NCI-H2081 (cell line): ENCODE measurements at places on chromosomes 4 and X.
A peak's percentile ranks its signal among the peaks of the same experiment; 100 is the strongest.

DNA sequence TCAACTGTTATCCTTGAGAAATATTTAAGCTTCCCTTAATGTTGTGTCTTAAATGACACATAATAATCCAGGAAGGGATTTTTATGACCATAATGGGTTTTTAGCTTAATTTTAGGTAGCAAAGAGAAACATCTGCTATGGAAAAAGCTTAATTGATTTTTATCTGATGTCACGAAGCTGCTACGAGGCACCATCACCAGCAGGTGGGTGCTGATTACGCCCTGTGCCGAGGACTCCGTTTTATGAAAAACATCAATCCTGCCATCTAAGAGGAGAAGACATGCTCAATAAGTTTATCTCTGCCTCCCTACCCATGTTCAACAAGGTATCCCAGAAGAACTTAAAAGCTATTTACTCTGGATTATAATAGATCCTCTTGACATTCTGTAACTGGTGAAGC lies 280.6 kb upstream of the ZFP42 start:
- DNase-seq = no peak

DNA sequence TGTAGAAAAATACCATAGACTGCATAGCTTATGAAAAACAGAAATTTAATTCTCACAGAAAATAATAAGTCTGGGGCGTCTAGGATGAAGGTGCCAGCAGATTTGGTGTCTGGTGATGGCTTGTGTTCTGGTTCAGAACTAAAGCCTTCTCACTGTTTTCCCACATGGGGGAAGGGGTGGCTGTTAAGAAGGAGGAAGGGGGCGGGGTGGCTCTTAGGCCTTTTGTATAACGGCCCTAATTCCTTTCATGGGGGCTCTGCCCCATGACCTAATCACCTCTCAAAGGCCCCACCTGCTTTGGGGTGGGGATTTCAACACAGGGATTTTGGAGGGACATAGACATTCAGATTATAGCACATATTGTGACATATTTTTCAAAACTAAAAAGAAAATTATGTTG lies 173.2 kb upstream of the TECRL start:
- DNase-seq = no peak

DNA sequence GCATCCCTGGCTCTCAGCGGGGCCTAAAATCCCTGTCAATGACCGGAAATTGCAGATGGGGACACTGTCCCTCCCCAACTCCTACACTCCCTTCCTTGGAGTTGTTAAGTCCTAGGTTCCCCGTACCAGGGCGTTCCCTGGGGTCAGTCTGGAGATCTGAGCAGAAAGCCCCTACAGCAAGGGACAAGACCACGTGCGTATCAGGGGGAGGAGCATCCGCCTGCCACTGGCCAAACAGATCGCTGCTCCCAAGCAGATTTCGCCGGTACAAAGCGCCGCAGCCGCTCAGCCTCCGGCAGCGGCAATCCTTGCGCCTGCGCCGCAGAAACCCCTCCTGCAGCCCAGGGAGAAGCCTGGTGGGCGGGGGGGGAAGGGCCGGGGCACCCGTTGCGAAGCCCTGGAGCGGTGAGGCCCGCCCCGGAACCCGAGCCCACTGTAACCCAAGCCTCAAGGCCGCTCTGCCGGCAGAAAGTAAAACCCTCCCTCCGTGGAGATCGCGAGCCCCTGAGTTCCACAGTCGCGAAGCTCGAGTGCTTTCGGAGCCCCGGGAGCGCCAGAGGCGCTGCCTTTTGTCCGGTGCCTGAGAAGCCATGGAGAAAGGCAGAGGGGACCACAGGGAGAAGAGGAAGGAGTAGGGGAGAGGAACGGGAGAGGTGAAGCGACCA lies 2.7 kb downstream of the CRMP1 start:
- peak; percentile 97 for DNase-seq

GRCh38 chrX:19595043-19595677 lies 79.9 kb upstream of the MAP3K15 start:
- no peak for DNase-seq

DNA sequence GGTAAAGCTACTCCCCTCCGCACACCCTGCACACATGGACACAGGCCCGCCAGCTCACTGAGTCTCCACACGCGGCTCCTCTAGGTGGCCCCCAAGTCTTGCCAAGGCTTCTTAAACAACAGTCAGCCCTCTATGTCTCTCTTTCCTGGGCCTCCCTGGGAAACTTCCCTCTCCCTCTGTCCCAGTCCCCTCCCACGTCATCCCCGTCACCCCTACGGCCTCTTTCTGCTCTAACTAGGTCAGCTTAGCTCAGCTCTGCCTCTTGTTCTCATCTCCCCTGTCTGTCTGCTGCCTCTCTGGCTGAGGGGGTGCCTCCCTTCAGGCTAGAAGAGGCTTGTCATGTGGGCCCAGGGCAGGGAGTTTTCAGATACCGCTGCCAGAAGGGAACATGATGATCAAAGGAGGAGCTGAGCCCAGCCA lies 38.8 kb downstream of the SEPTIN6 start:
- no peak for DNase-seq

- DNase-seq = no peak
Measured at GRCh38 chrX:114964374-114964773, 53.0 kb downstream of the IL13RA2 start.

- no peak for DNase-seq
Measured at GRCh38 chr4:126701756-126702155, 931.0 kb upstream of the INTU start.

- no peak for DNase-seq
Measured at GRCh38 chr4:5711479-5712184, 631 bp downstream of the EVC start.

GRCh38 chr4:104064646-104065577 lies 345.1 kb upstream of the TACR3 start:
- DNase-seq = peak; percentile 52

- DNase-seq = no peak
Measured at GRCh38 chrX:39591099-39591498, 506.7 kb downstream of the BCOR start.

DNA sequence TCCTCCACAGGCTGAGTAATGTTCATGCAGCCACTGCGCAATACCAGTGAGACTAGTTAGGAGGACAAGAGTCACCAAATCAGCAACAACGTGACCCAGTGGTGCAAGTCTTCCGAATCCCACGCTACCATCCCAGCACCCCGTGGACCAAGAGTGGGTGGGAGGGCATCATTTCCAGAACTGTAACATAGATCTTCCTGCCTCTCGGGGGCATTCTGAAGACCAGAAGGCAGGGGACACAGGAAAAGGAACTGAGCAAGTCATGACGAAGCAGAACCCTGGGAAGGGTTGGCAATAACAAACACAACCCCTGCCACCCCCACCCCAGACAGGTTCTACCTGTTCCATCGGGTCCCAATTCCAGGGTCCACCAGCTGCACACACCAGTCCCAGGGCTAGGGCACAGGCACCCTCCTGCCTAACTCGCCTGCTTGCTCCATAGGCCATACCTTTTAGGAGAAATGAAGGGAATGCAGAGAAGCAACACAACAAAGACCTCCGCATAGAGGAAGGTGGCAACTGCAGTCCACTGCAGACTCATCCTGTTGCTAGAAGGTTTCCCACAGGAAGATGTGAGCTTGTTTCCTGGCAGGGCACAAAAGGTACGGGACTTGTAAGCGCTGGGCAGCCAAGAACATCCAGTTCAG lies 1.4 kb downstream of the BCAP31 start:
- no peak for DNase-seq

GRCh38 chr4:147370473-147370872 lies 110.4 kb upstream of the EDNRA start:
- DNase-seq = no peak

- no peak for DNase-seq
Measured at GRCh38 chr4:145316897-145317574, 136.6 kb upstream of the OTUD4 start.

DNA sequence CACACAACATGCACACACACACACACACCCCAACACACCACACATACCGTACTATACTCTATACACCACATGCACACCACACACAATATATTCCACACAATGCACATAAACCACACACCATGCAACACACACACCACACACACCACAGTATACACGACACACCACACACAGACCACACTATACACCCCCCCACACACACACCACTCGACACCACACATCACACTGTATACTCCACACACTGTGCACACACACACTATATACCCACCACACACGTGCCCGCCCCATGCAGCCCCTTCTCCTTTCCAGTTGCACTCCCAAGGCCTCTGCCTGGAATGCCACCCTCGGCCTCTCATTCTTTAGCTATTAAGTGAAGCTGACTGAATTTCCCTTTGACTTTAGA lies 148.2 kb upstream of the NOCT start:
- DNase-seq = no peak

DNA sequence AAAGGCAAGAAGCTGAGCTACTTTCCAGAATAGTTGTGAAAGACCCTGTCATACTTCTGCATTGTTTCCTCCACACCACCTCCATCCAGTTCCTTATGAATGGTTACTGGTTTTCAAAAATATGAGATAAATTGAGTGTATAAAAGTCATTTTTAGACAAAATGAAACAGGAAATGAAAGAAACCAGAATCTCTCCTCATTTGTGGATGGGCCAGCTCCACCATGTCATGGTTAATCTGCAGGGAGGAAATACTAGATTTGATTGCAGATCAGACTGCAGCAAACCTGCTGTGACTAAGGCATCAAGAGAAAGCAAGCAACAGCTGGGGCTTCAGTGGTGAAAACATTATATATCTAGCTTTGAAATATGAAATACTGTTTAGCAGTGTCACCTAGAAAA lies 23.8 kb downstream of the F9 start:
- DNase-seq = no peak

GRCh38 chrX:70476934-70477733 lies 32.5 kb downstream of the DLG3 start:
- DNase-seq = peak; percentile 58

DNA sequence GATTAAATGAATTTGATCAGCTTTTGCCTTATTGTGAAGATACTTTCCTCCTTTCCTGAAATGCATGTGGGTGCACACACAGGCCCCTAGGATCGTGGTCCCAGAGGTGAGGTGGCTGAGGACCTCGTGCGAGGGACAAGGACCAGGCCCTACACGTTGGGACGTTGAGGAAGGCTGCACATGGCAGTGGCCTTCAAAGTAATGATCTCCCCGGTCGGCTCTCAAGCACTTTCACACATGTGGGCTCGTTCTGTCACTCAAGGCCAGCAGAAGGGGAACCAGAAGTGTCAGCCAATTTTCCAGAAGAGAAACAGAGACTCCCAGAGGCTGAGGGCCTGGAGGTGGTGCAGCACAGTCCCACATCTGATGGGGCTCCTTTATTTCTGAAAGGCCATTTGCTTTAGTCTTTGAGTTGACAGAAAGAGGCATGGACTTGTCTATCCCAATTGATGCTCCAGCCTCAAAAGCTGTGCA lies 196.8 kb downstream of the AFAP1 start:
- DNase-seq = no peak

- DNase-seq = no peak
Measured at GRCh38 chr4:181637186-181638105, 605.8 kb upstream of the TENM3 start.

DNA sequence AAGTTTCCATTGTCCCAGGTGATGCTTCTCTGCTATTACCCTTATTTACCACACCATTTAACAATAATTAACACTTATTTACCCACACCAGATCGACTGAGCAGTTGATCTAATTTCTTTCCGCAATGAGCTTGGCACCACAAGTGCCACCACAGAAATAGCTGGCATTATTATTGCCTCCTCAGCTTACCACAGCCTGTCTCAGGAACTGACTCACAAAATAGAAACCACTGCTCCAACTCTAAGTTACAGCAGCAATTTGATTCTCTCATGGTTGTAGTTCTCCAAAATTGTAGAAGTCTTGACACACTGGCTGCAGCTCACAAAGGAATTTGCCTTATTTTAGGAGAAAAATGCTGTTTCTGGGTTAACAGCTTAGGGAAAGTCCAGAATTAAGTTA lies 22.5 kb downstream of the ZNF721 start:
- no peak for DNase-seq

DNA sequence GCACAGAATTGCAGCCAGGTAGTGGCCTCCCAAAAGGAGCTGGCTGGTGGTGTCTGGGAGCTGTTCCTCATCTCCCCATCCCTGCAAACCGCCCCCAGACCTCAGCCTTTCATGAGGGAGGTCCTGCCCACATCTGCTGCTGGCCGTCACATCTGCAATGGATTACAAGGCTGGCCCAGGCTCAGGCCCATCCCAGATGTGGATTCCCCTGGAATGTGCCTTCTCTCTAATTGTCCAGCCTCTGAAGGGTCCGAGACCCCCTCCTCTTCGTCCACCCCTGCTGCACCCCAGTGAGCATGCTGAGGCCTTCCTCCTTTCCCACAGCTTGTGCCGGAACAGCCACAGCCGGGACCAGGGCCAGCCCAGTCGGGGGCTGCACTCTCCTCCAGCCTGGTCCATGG lies 115.0 kb upstream of the NALF2 start:
- DNase-seq = no peak

GRCh38 chr4:36222702-36223101 lies 21.6 kb downstream of the ARAP2 start:
- DNase-seq = no peak

GRCh38 chr4:81353861-81354260 lies 117.8 kb downstream of the RASGEF1B start:
- no peak for DNase-seq

DNA sequence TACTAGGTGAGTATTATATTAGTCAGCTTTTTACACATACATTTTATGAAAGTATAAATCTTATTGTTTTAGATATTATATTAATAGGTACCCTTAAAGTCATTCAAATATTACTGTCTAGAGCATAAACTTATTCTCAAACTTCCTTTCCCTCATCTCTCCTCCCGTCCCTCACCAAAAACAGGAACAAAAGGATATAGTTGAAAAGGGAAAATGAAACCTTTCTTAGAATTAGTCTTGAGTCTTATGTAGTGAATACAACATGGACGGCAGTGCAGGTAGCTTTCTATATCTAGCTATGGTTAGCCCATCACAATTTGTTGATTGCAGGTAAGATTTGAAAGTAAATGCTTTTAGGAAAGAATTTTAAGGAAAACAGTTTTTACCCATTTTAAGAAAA lies 65.6 kb downstream of the RBPJ start:
- DNase-seq = no peak

DNA sequence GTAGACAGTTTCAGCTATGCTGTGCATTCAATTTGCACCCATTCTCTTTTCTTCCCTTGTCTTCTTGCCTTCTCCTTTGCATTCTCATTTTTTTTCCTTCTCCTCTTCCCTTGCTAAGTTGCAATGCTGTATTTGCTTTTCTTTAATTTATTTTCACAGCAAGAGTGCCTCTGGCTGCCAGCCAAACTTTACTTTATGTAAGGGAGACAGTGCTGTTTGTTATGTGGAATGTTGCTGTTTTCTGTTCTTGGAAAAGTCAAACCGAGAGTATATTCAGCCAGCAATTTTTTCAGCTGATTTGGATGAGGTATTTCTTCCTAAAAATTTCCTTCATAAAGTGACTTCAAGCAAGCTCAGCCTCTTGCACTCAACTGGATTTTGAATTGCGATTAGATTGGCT lies 1293.4 kb downstream of the ARAP2 start:
- DNase-seq = peak; percentile 16

DNA sequence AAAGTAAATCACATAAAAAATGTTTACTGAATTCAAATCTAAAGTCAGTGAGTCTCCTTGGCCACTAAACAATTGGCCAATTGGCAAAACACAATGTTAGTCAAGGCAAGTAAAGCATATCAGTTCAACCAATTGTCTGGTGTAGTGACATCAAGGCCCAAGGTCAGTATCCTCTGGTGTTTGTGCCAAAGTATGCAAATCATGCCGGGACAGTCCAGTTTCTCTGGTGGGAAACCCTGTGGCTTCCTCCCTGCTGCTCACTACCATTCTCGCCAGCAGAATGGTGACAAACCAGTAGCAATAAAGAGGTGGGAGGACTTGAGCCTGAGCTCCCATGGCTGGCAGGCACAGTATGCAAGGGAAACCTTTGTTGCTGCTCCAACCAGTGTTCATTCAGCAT lies 314.9 kb upstream of the FGF13 start:
- DNase-seq = no peak
